ENCODE measurements at places on chromosomes 5 and 9.

- DNase-seq: no peak
Observed at GRCh38 chr9:113665756-113666155, 202.2 kb downstream of the RGS3 start.

DNA sequence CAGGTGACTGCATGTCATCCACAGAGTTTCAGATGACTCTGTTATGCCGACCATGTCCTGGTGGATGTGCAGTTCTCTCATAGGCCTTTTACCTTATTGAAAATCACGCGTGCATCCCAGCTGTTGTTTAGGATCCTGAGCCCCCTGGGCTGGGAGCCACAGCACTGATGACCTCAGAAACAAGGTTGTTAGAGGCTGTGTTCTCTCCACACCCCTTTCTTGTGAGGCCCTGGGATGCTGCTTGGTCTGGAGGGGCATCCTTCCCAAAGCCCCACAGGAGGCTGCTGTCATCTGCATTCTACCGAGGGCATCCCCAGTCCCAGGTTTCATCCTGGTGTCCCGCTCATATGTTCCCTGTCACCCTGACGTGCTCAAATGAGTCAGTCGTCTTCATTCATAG lies 76.5 kb upstream of the IRX4 start:
- DNase-seq: no peak

DNA sequence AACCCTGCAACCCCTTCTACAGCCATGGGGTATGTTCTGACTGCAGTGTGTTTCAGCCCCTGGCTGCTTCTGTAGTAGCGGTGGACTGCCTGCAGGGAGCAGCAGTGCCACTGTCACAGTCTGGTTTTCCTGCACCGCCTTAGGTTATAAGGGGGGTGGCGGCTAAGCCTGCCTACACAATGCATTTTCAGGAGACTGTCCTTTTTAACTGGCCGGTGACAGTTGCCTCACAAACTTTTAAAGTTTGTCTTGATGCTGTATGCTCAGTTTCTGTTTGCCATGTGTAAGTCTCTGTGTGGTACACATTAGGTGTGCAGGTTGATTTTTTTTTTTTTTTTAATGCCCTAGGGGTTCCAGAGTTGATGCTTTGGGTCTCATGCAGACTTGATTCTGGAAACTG lies 53.0 kb downstream of the NUP214 start:
- DNase-seq: peak; percentile 64

GRCh38 chr9:96524045-96524444 lies 74.1 kb downstream of the HABP4 start:
- DNase-seq: no peak

GRCh38 chr9:81224166-81225081 lies 464.9 kb downstream of the TLE1 start:
- DNase-seq: no peak

GRCh38 chr5:14039576-14039975 lies 95.1 kb upstream of the DNAH5 start:
- no peak for DNase-seq

DNA sequence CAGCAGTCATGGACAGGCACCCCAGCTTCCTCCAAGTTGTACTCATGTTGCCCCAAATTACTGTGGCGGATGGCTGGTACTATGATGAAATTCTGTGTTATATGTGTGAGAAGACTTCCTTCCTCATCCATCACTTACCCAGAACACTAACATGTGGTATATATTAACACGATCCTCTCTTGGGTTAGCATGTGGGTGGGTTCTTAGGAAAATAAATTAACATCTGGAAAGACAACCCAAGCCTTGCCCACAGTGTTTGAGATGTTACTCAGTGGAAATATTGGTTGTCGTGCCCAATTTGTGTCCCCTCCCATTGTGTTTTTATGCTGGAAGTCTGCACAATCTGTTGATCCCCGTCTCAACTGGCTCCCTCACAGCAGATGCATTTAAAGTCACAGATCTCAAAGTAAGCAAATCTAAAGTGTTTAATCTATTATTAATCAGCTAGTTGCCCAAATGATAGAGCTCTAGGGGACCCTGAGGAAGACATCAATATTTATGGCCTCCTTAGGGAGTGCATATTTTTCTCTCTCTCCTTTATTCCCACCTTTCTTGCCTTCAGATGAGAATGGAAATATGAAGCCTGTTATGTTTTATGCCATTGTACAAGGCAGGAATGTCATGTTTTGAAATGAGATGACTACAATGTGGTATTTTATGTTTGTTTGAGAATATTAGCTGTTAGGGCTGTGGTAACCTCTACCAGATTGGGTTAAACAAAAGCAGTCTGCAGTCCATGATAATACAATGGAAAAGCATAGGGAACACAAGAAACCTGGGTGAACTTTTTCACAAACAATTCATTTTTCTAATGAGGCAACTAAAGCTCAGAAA lies 93.9 kb downstream of the GRIA1 start:
- DNase-seq: no peak

DNA sequence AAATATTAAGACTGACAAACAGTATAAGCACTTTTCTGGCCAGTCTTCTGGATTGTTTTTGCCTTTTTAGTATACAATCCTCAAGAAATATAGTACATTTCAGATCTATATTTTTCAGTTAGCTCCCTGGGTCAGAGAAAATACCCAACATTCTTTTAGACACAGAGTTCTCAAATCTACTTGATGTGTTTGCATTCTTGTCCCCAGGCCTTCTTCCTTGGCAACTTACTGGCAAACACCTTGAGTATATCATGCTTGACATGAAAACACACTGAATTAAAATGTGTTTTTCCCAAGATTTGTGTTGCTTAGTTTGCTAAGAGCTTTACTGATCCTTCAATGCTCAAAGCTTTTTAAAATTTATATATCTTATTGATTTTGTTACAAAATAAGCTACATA lies 1413.1 kb upstream of the CDH9 start:
- DNase-seq: no peak

DNA sequence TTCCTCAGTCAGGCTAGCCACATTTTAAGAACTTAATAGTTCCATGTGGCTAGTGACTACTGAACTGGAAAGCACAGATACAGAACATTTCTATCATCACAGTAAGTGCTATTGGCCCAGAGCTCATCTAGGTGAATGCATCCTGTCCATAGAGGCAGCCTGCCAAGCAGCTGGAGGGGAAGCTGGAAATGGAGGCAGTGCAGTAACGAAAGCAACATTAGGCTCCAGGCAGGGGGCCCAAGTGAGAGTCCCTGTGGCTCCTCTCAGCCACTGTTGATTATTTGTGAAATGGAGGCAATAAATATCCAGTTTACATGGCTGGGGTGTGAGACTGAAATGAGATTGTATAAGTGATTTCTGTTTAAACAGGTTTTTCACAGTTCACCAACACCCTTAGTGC lies 227.2 kb upstream of the KLF9 start:
- no peak for DNase-seq

DNA sequence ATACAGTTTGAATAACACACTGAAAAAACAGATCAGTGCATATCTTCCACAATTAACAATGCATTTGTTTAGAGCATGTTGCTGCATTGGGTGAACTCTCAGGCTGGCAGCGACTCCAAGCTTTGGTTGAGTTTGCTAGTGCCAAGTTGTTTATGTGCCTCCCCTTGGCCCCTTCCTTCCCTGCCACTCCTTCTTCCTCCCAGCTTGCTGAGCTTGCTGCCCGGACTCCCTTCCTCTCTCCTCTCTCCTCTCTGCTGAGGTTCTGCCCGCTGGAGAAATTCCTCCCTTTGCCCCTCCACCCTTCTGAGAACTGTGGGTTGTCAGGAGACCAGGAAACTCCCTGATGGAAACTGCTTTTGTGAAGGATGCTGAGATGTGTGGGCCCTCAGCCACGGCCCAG lies 247.3 kb downstream of the PDZD2 start:
- no peak for DNase-seq

GRCh38 chr9:137029058-137029936 lies 1.3 kb upstream of the ABCA2 start:
- DNase-seq: peak; percentile 40

DNA sequence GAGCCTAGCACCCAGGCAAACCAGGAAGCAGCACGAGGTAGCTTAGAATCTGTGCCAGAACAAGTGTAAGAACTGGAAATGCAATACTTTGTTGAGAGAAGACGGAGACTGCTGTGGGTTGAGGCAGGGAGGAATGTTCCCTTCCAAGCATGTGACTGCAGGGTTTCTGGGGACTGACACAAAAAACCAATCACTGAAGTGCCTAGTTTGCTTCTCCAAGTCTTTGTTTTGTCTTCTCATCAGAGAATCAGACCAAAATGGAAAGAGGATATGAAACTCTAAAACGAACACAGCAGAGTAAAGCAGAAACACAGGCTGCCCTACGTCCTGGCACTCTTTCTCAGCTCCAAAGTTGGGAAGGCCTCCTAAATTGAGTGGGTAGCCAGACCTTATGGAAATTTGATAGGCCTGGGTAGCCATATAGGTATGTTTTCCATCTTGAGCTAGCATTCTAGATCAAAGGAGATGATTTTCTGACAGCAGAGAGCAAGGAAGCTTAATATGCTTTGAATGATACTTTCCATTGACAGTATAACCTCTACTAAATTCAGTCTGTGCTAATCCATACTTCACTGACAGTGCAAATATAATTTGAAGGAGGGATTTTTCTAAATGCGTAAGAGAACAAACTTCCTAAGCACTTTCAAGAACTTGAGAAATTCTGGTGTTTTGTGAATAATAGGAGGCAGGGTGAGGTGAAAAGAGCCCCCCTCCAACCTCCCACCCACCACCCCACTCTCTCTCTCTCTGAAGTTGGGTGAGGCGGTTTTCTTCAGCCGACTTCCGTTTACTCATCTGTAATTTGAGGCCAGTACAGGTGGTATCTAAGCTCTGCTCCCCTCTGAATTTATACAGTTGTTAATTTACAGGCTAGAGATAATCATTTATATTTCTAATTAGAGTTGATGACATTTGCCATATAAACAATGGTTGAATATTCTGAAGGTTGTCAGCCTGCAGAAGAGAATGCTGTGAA lies 5.5 kb downstream of the ADRB2 start:
- no peak for DNase-seq

GRCh38 chr9:131899296-131900228 lies 159.7 kb upstream of the RAPGEF1 start:
- no peak for DNase-seq

GRCh38 chr9:92775466-92775865 lies 10.8 kb upstream of the BICD2 start:
- no peak for DNase-seq

DNA sequence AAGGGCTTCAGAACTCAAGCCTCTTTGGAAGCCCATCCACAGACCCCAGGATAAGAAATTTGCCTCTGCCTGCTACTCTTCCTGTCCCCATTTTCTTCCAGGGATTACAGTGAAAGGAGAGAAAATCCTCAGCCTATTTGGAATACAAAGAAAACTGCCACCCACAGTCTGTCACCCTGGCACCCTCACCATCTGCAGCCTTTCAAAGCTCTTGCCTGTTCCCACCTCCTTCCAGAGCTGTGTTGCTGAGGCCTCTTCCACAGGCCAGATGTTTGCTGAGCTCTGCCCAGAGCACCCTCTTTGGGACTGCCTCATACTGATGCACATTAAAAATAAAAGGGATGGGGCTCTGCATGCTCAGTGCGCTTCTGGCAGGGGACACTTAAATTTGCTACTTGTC lies 35.9 kb upstream of the TAF1L start:
- DNase-seq: no peak

DNA sequence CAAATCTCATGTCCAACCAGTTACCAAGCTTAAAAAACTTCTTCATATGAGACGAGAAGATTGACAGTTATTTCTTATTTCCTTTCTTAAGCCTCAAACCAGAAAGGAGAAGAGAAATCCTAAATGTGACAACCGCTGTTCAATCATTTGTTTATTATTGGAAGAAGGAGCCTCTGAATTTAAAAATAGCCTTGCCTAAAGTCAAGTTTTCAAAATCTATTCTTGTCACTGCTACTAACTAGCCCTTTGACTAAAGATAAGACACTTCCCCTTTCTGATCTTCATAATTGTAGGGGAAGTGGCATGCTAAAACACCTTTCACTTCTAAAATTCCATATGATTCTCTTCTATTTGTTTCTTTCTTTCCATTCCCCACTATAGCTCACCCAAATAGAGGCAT lies 106.2 kb upstream of the EMB start:
- no peak for DNase-seq

DNA sequence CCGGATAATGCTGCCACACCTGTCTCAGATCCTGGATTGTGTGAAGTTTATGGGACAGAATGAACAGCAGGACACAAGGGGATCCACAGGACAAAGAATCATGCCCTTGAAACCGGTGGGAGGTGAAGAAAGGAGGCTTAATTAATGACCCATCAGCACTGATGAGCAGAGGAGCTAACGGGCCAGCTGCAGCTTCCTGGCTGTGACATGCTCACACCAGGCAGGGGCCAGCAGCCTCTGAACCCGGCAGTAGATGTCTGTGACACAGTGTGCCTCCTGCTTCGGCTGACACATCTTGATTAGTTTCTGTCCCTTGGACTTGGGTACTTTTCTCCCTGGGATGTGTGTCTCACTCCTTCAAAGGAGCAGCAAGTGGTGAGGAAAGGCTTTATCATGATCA lies 328.8 kb upstream of the BRINP1 start:
- DNase-seq: no peak

DNA sequence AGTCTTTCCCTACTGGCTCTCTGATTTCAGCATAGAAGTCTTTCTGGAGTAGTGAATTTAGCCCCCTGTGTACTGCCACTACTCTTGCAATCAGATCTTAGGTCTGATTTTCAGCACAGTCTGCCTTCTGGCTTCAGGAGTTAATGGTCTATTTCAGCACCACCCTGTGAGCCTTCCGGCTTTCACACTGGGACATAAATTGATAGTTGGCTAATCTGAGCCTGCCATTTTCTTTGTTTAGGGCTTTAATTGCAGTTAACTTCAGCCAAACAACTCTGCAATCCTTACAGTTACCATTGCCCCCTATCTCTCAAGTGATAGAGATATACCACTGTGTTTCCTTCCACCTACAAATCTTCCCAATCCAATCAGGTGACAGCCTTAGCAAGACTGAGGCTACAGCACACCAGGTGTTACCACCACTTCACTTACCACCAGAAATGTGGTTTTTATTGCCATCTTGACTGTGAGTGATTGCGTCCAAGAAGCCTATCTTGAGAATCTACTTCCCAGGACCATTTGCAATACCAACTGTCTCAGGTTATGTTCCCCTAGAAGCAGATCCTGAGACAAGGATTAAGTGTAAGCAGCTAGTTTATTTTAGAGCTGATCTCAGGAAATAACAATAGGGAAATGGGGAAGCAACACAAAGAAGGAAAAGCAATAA lies 51.9 kb upstream of the NEK6 start:
- no peak for DNase-seq

GRCh38 chr9:132546148-132547051 lies 36.0 kb upstream of the BARHL1 start:
- no peak for DNase-seq

GRCh38 chr5:9832921-9833320 lies 202.8 kb upstream of the TAS2R1 start:
- no peak for DNase-seq
